ENCODE measurements at places on chromosomes 7 and 10.

GRCh38 chr7:55553024-55553345 lies 19.3 kb downstream of the VOPP1 start:
- DNase-seq = no peak

DNA sequence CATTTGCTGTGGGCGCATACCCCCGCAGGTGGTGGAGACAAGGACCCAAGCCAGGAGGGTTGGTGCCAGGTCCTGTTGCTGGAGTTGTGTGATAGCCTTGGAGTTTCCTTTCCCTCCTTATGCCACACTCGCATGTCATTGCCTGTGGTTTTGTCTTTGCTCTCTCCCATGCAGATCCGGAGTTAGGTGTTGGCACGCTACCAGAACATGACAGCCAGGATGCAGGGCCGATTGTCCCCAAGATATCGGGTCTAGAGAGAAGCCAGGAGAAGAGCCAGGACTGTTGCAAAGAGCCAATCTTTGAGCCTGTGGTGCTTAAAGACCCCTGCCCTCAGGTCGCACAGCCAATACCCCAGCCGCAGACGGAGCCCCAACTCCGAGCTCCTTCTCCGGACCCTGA lies 369.2 kb upstream of the GALNT17 start:
- DNase-seq = no peak

GRCh38 chr10:52775132-52775647 lies 2.6 kb upstream of the MBL2 start:
- no peak for DNase-seq

GRCh38 chr7:41193738-41194282 lies 509.1 kb downstream of the INHBA start:
- DNase-seq = no peak

GRCh38 chr7:46207931-46208634 lies 287.0 kb upstream of the IGFBP3 start:
- no peak for DNase-seq

DNA sequence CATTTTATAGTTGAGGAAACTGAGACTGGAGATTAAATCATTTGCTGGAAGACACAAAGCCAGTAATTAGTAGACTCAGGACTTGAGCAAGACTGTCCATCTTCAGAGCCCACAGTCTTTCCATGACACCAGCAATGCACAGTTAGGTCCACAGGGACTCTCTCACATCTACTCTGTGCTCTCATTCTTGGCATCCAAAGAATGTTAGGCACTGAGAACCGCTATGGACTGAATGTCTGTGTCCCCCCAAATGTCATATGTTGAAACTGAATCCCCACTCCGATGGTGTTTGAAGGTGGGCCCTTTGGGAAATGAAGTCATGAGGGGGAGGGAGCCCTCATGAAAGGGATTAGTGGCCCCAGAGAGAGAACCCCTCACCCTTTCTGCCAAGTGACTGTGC lies 100.6 kb downstream of the LANCL2 start:
- DNase-seq = no peak

- DNase-seq = no peak
Observed at GRCh38 chr7:42946627-42946950, 14.4 kb downstream of the MRPL32 start.

GRCh38 chr10:63320683-63321082 lies 145.1 kb downstream of the JMJD1C start:
- no peak for DNase-seq

DNA sequence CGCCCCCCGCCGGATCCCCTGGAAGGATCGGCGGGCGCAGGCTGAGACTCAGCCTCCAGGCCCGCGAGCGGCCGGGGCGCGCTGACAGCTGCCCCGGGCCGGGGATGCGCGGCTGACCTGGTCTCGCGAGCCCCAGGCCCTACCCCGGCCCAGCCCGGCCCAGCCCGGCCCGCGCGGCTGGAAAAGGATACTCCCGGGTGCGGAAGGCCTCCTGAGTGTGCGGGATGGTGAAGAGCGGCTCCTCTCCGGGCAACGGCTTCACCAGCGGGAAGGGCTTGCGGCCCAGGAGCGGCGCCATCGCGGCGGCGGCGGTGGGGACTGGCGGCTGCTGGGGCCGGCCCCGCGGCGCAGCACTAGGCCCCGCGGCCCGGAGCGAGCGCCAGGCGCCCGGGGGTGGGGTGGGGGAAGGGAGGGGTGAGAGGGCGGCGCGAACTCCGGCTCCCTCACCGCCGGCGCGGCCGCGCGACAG lies 423 bp downstream of the BAZ1B start:
- DNase-seq = no peak

- no peak for DNase-seq
Observed at GRCh38 chr10:7789390-7789789, 1.4 kb downstream of the ATP5F1C start.

- no peak for DNase-seq
Observed at GRCh38 chr10:12757351-12757750, 244.2 kb downstream of the CCDC3 start.

DNA sequence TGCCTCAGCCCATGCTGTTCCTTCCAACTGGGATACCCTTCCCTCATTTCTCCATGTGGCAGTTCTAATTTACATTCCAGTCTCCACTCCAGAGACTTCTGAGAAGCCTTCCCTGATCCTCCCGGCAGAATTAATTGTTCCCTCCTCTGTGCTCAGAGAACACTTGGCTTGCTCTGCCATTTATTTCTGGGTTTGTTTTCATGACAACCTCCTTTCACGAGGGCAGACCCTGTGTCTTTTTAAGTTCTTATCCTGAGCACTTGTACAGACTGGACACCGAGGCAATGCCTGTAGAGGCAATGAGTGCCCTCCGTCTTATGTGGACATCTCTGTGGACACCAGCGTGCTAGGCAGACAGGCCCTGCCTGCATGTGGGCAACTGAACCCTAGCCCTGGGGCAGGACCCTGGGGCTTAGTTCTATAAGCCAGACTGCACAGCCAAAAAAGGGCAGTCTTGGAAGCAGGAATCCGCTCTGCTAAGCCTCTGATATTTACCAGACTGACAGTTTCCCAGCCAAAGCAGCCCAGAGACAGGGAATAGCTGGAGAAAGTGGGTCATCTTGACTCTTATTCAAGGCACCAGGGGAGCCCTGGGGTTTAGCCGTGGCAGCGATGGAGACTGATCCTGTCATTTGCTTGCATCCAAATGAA lies 474.0 kb downstream of the RPS24 start:
- no peak for DNase-seq

- DNase-seq = no peak
Observed at GRCh38 chr7:96789914-96790313, 80.3 kb upstream of the SEM1 start.

All from cardiac septum (tissue), 1 donor.